ENCODE measurements at places on chromosomes 1 and 21. TPM values are rescaled to one million over a fixed set of nuclear protein-coding genes. Genes with fewer than 3 reads are reported as not detected.
A peak's percentile ranks its signal among the peaks of the same experiment; 100 is the strongest.

RAB25 gene
- 75.2 TPM for total RNA-seq

- no peak for DNase-seq
Observed at GRCh38 chr1:230548997-230549396, 93.3 kb upstream of the COG2 start.

ATAD3C gene
- total RNA-seq = 14.0 TPM

- DNase-seq = no peak
Observed at GRCh38 chr1:19287436-19288185, 959 bp downstream of the AKR7A3 start.

GRCh38 chr1:25487628-25488027 lies 55.8 kb upstream of the LDLRAP1 start:
- DNase-seq = no peak

GRCh38 chr1:232307296-232308017 lies 322.5 kb downstream of the SIPA1L2 start:
- peak; percentile 94 for DNase-seq
